ENCODE measurements at places on chromosomes 2 and 18.

GRCh38 chr2:99653433-99653832, 163.6 kb upstream of the REV1 start:
- no peak for DNase-seq

GRCh38 chr2:95670686-95671085, 78.9 kb downstream of the TRIM43 start:
- DNase-seq, result no peak

DNA sequence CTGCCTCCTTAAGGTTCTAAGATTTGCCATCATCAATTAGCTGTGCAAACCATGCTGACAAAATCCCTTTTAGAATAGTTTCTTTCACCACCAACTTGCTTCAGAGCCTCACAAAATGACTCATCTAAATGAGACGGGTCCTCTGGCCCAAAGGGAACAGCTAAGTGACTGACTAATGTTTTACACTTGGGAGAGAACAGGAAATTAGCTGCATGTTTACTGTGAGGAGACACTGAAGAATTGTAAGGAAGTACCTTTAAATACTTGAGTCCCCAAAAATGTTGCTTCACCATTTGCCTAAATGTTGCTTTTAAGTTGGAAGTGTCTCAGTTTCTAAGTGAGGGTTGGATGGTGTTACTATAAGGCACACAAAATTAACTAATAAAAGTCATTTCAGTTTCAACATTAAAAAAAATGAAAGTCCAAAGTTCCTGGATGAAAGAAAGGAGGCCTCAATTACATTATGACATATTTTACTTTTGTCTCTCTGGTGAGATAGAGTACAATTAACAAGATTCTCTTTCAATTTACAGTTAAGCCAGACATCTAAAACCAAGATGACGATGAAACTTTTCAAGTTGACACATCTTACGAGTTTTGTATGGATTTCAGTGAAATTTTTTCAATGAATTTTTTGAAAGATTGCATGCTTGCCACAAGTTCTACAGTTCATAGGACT, 229.1 kb upstream of the FN1 start:
- no peak for DNase-seq

DNA sequence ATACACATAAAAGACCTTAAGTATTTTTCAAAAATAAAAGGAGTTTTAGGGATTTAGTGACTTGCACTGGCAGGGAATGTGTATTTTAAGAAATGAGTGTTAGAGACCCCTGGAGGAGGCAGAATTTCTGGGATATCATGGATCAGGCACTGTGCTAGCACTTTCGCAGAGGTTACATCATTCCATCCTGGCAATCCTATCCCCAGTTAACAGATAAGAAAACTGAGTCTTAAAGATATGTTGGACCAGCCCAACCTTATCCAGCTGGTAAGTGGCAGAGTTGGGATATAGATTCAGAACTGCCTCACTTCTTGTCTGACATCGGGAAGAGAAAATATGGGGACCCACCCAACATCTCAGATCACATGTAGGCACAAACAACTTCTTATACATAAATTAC, 160.3 kb upstream of the EPAS1 start:
- DNase-seq, result no peak

- DNase-seq, result no peak
Observed at GRCh38 chr2:65103013-65103715, 26.7 kb downstream of the RAB1A start.

GRCh38 chr18:61285777-61286176, 47.5 kb upstream of the CDH20 start:
- no peak for DNase-seq

DNA sequence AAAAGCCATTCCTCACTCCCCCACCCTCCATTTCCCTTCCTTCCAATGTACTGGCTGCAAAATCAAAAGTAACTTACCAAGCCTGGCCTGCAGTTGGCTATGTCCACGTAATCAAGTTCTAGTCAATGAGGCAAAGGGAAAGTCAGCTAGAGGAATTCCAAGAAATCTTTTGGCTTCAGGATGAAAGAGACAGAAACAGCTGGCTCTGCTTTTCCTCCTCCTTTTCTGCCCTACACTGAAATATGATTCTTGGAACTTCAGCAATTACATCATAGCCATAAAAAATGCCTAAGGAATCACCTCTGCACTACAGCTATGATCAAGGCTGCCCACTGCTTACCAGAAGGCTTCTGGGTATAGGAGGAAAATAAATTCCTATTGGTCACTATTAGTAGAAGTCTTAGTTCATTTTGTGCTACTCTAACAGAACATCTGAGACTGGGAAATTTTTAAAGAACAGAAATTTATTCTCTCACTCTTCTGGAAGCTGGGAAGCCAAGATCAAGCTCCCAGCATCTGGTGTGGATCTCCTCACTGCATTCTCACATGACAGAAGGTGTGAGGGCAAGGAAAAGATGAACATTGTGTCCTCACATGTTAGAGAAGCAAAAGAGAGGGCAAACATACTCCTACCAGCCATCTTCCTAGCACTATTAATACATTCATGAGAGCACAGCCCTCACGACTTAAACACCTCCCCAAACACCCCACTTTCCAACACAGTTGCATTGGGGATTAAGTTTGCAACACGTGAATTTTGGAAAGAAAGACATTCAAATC, 219.9 kb downstream of the TMX3 start:
- no peak for DNase-seq

DNA sequence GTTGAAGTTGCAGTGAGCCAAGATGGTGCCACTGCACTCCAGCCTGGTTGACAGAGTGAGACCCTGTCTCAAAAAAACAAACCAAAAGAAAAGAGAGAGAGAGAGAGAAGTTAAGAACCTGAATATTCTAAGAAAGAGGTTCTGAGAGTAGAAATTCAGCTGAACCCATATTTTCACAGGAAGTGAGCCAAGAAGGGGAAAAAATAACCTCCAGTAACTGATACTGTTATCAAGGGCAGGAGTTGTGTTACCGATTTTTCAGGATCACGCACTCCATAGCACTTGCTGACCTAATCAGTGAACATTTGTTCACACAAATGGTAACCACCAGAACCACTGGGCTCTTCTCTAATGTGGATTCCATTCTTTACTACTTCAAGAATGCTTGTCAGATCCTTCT, 39.1 kb upstream of the BZW1 start:
- DNase-seq, result no peak

- DNase-seq, result no peak
Observed at GRCh38 chr2:172214252-172214651, 111.6 kb upstream of the DLX2 start.

- no peak for DNase-seq
Observed at GRCh38 chr2:122519366-122519765, 763.9 kb downstream of the TSN start.

GRCh38 chr18:30175061-30175574, 867.4 kb downstream of the DSC3 start:
- no peak for DNase-seq

GRCh38 chr2:168210895-168211570, 36.4 kb downstream of the STK39 start:
- DNase-seq, result no peak

DNA sequence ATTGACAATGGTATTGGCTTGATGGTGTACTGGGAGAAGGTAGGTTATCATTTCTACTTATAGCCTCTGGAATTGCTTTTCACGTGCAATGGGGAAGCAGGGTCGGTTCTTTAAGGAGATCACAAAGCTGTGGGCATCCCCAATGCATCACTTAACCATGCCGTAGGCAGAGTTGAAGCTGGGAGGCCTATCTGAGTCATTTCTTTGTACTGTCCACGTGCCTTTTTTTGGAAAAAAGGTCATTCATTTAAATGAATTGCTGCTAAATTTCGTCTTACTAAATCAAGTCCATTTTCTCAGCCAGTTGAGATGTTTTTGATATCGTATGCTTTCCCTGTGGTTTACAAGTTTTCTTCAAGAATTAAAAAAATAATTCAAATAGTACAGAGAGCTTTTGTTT, 17.2 kb upstream of the GYPC start:
- DNase-seq, result no peak

DNA sequence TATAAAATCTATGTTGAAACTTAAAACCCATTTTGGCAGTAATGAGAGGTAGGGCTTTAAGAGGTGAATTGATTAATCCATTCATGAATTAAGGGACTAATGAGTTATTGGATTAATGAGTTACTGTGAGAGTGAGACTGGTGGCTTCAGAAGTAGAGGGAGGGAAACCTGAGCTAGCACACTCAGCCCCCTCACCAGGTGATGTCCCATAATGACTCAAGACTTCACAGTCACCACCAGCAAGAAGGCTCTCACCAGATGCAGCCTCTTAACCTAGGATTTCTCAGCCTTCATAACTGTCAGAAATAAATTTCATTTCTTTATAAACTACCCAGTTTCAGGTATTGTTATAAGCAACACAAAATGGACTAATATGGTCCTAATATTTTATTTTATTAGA, 621.7 kb upstream of the ACVR2A start:
- peak; percentile 1 for DNase-seq

- no peak for DNase-seq
Observed at GRCh38 chr2:15348636-15349035, 212.5 kb downstream of the NBAS start.

- no peak for DNase-seq
Observed at GRCh38 chr2:195406886-195407603, 250.0 kb upstream of the SLC39A10 start.

- no peak for DNase-seq
Observed at GRCh38 chr2:13114391-13114790, 397.7 kb downstream of the TRIB2 start.

DNA sequence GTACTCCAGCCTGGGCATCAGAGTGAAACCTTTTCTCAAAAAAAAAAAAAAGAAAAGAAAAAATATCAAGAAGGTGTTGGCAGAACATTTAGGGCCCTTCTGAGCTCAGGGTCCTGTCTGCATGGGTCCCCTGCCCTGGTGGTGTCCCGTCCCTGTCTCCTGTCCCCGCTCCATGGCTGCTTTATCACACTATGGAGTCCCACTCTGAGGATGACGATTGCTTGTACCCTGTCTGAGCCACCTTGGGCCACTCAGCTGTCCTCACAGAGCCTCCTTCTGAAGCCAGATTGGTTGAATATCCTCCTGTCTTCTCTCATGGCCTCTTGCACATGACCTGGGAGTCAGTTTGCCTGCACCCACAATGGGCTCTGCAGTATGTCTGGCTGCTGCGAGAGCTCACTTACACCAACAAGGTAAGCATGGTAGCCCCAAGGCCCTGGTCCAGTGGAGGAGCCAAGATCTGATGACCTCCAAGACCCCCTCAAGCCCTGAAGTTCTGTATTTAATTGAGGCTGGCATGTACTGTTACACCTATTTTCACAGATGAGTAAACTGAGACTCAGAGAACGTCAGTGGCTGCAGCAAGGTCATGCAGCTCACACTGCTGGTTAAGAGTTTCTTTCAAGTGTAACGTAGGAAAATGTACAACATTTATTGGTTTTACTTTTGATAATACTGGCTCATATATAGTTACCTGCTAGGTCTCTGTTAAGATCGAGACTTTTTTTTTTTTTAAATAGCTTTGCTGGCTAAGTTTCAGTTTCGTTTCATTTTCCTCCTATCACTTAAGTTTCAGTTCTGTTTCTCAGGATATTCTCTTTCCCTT, 16.9 kb upstream of the ZCCHC2 start:
- DNase-seq, result no peak

GRCh38 chr2:159591221-159591620, 25.1 kb downstream of the BAZ2B start:
- no peak for DNase-seq

DNA sequence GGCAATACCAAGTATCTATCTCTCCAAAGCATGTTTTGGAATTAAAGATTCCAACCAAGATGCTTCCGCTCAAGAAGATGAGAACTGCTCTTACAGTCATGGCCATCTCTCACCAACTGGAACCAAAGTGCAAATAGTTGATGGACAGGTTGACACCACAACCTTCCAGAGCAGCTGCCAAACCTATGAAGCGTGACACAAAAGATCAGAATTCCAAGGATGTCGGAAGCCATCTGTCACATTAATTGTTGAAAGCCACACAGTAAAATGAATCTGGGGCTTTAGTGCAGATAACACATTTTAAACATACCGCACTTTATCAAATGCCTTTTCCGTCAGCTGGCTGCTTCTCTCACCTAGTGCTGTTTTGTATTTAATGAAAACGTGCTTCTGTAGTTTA, 195.7 kb downstream of the CDH20 start:
- DNase-seq, result no peak

GRCh38 chr2:132729522-132729921, 59.5 kb upstream of the LYPD1 start:
- no peak for DNase-seq

DNA sequence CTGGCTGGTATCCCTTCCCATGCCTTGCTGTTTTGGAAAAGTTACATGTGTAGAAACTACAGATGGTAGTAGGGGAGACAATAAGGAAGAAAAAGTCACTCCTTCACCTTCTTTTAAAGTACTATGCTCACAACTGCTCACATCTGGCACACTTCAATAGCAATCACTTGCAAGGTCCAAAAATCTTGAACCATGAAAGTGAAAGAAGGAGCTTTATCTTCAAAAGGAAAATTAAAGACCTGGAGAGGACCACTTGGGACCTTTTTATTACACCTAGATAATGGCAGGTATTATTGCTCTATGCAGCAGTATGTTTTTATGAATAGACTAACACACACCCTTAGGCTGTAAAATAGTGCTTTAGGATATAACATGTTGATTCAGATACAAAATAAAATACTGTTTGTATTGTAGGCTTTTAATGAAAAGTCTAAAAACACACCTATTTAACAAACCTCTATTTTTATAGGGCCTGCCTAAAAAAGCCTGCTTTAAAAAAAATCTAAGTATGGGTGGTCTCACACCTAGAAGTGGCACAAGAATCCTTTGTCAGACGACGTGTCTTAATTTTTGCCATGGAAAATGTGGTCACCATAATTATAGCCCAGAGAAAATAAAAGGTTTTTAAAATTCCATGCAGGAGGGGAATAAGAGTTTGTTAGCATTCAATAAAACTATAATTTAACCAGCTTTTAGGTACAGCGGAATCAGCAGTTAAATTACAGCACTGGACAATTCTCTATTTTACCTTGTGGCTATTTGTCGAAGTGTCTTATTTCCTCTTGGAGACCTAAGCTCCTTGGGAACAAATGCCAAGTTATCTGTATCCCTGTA, 124.0 kb downstream of the BCL2 start:
- no peak for DNase-seq

DNA sequence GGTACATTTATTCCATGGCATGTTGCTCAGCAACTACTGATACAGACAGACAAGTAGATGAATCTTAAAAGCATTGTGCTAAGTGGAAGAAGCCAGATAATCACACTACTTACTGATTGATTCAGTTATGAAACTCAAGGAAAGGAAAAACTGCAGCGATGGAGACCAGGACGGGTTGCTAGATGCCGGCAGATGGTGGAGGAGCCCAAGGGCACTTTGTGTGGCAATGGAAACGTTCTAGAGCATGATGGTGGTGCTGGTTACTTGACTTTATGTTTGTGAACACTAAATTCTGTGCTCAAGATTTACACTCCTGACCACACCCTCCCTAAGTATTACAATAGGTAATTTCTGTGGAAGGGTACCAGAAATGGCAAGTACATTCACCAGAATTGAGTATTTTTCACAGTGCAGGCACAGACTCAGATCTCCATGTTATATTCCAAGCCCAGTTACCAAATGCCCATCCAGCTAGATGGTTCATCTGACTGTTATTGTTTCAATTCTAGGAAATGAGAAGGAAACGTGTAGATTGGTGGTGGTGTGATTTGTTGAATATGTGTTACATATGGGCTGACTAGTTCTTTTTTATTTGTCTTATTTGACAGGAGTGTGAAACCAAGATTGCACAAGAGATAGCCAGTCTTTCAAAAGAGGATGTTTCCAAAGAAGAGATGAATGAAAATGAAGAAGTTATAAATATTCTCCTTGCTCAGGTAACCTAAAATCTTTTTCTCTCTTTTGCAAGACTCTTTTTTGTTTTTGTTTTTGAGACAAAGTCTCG, 55.1 kb downstream of the RALBP1 start:
- DNase-seq, result no peak
